Neural crest cell (in vitro differentiated cells): ENCODE measurements at places on chromosomes 7 and 10.
A peak's percentile ranks its signal among the peaks of the same experiment; 100 is the strongest.

GRCh38 chr7:129721068-129721467 is 109.5 kb downstream of the NRF1 start:
- no peak for DNase-seq

DNA sequence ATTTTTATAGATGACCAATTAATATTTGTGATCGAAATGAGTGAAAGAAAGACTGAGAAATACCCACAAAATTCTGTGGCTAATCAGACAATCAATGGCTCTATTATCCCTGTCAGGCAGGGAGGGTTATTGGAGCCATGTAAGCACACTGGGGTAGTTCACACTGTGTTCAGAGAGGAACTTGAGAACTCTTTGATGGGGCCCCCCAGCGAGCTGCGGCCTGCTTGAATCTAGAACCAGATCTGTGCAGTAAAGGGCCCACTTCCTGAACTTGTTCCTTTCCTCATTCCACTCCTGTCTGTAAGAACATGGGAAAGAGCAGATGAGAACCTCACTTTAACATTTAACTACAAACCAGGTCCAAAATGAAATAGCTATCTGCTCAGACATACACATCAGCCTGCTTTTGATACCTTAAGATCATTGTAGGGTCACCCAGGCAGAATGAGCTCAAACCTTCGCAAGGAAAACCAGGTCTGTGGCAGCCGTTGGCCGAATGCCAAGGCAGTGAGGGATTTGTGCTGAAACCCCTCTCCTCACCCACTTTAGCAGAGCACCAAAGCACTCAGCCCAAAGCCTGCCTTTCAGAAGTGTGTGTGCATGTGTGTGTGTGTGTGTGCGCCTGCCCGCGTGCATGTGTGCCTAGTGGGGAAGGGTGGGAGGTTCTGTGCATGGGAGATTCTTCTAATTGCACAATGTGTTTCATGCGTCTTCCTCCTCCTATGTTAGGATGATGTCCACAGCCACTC is 365.6 kb upstream of the MGMT start:
- DNase-seq, result no peak

DNA sequence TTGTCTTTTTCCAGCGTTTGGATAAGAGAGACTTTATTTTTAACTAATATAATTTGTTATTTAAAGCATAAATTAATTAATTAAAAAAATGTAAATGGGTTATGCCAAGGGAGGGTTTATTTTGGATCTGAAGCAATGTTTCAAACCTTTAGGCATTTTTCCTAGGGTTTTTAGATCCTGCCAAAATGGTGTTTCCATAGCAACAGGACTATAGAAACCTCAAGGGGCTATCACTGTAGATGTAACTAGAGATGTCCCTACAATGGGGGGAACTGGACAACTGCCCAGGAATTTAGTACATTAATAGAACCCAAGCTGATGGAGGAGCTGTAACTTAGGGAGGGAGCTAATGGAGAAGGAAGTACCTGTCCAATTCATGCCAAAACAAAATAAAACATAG is 57.3 kb downstream of the SLC39A12 start:
- no peak for DNase-seq

GRCh38 chr7:106041140-106041717 is 70.9 kb downstream of the SYPL1 start:
- DNase-seq, result peak; percentile 59

- DNase-seq, result no peak
Measured at GRCh38 chr7:131110297-131111080, 217.2 kb upstream of the MKLN1 start.

- DNase-seq, result no peak
Measured at GRCh38 chr10:64648915-64649314, 1127.7 kb downstream of the REEP3 start.

GRCh38 chr7:37110660-37111424 is 337.8 kb downstream of the ELMO1 start:
- no peak for DNase-seq

- DNase-seq, result no peak
Measured at GRCh38 chr10:12491491-12491890, 142.1 kb downstream of the CAMK1D start.

DNA sequence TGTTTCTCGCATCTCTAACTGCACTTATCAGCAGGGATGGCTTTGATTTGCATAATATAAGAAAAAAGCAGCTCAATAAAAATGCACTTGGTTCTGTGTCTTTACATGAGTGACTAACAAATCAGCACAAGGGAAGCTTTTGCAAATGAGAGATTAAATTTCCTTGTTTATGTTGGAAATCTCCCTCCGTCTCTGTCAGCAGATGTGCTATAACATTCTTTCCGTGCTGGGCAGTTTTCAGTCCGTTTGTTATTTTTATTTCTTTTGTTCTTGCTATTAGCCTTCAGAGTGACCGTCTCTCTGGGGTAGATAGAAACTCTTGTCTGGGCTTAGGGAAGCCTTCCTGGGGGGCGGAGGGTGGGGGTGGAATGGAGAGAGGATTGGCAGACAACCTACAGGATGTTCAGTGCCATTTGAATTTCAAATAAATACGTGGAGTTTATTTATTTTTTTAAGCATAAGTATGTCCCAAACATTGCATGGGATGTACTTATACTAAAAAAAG is 96.0 kb downstream of the GATA3 start:
- no peak for DNase-seq

GRCh38 chr10:123988694-123989093 is 97.1 kb upstream of the CPXM2 start:
- no peak for DNase-seq

GRCh38 chr7:144529269-144529926 is 125.9 kb upstream of the NOBOX start:
- DNase-seq, result no peak

GRCh38 chr7:37981664-37982063 is 61.2 kb downstream of the EPDR1 start:
- DNase-seq, result no peak

GRCh38 chr7:149773446-149774236 is at the start of gene ZNF467:
ZNF467 (minus strand) TSS chr7:149773588; CDS start chr7:149771032, 2,556 bp downstream.
- no peak for DNase-seq

GRCh38 chr7:157792241-157793086 is 455.7 kb downstream of the DNAJB6 start:
- no peak for DNase-seq

- DNase-seq, result no peak
Measured at GRCh38 chr10:489330-489729, 200.1 kb downstream of the DIP2C start.

DNA sequence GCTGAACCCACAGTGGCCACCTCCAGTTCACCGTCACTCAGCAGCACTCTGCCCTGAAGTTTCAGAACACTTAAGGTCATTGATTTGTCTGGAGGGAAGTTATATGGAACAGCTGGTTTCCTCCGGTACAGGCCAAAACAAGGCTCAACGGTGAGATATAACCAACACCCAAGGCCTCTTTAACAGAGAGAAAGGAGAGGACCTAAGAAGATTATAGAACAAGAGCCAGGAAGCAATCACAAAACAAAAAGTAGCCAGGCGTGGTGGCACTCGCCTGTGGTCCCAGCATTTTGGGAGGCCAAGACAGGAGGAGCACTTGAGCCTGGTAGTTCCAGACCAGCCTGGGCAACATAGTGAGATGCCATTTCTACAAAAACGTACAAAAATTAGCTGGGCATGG is 290.7 kb downstream of the SKIDA1 start:
- DNase-seq, result no peak

GRCh38 chr7:119925581-119926289 is 347.2 kb upstream of the KCND2 start:
- DNase-seq, result no peak

GRCh38 chr7:118792682-118793081 is 568.2 kb downstream of the ANKRD7 start:
- no peak for DNase-seq

DNA sequence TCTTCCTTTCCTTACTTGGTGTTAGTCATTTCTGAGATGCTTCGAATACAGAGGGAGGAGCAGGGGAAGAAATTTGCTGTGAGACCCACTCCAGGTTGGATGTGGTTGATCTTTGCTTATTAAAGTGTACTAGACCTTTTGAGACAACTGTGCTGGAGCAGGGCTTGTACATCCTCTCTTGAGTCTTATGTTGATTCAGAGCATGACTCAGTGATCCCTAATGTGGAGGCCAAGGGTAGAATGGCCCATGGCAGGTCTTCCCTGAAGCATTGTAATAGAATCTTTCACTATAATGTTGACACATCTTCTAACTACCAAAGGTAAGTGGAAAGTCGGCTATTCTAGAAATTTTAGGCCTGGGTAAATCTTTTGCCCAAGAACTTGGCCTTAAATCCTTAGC is 17.0 kb upstream of the SFR1 start:
- DNase-seq, result no peak

- DNase-seq, result no peak
Measured at GRCh38 chr10:74502963-74503608, 323.3 kb upstream of the KAT6B start.

DNA sequence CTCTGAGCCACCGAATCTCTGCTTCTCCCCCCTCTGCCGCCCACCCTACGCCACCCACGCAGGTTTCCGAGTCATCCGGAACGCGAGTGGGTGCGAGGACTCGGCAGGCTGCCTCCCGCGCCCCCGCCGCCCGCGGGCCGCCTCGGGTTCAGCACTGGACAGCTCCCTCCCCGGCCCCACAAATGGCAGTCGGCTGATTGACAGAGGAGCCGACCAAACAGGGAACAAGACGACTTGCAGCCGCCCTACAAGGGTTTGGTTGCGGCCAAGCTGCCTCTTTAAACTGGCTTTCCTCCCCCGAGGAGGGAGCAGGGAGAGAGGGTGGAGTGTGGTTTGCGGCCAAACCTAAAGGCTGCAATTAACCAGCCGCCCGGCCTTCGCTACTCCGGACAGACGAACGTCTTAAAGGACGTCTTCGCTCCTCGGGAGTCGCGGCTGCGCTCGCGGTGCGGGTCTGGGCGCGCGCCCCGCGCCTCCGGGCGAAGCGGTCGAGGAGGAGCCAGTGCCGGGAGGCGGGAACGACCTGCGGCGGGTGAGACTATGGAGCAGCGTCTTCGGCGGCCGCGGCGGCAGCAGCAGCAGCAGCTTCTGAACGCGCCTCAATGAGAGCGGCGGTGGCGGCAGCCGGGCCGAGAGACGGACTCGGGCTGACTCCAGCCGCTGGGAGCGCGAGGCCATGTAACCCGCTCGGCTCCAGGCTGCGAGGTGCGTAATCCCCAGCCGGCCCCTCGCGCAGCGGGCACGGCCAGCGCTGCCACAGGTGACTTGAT is at the start of gene GPR158:
Gene GPR158 (plus strand): TSS at position 541 of the 770 bp plus-strand sequence. CDS start 420 bp downstream, outside the sequence.
- peak; percentile 87 for DNase-seq

- DNase-seq, result no peak
Measured at GRCh38 chr7:130872756-130873448, 138.9 kb upstream of the KLF14 start.

DNA sequence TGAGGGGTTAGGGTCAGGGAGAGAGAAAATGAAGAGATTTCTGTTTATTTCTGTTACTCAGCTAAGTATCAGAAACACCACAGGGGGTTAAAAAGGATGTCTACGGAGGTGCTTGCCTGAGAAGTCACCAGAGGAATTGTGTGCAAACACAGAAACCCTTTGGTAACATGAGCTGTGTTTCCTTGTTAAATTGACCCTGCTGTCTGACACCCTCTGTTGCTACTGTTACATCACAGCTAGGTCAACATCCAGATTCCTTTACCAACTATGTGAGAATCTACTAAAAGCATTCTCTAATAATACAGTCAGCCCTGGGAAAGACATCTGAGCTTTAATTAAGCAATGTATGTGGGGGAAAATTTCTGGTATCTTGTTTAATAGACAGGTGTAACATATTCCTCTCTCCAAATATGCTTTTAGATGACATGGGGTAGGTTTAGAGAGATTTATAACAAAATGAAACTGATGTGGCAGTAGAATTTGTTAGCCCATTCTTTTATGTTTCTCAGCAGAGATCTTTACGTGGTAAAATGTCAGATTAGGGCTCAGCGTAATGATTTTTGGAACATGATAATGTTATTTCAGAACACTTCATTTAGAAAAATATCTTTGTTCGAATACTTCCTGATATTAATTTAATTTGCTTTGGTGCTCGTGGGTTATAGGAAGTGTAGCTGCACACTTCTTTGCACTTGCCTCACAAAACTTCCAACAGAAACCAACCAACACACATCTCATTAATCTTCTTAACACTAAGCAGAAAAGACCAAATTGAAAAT is 168.0 kb upstream of the AHR start:
- DNase-seq, result no peak

DNA sequence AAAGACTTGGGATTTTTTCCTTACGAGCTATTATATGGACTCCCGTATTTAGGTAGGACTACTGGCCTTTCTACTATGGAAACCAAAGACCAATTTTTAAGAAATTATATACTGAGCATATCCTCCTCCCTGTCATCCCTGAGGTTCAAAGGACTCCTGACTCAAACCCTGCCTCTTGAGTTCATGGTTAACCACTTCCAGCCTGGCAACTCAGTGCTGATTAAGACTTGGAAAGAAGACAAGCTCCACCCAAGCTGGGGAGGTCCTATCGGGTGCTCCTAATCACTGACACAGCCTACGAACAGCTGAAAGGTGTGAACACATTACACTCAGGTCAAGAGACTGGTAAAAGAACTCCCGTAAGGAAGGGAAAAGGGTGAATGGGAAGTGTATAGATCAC is 66.8 kb downstream of the LYZL2 start:
- DNase-seq, result no peak

GRCh38 chr7:131945313-131945911 is 389.0 kb upstream of the PODXL start:
- peak; percentile 71 for DNase-seq

GRCh38 chr7:91946549-91946948 is 5.9 kb downstream of the AKAP9 start:
- DNase-seq, result no peak

DNA sequence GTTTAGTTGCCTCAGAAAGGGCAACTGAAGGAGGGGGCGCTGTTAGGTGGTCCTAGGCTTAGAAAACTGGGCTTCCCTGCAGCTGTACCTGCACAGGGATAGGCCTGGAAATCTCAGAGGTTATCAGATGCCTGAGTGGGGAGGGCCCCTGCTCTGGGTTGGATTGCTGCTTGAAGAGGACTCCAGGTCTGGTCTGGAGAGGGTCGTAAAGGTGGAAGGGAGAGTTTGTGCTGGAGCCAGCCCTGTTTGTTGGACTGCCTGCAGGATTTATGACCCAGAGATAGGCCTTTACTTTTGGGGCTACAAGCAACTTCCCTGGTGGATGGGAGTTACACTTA is 765.9 kb downstream of the GRID1 start:
- DNase-seq, result no peak

DNA sequence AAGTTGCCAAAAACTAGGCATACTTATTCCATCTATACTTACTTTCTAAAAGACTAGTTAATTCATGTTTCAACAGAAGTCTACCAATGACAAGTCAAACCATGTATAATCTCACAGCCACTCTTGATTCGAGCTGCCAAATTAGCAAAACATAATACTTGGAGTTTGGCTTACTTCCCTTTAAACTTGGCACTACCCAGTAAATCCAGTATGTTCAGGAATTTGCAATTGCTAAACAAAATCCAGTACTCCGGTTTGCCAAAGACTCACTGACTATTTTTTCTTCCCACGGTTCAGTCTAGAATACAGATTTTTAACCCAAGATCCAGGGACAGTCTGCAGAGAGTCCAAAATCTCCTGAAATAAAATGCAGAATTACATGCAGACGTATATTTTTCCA is 4.6 kb downstream of the OAT start:
- no peak for DNase-seq
